RCC 7860 (cell line): ENCODE measurements at places on chromosomes 11 and 22.
A peak's percentile ranks its signal among the peaks of the same experiment; 100 is the strongest.

- no peak for DNase-seq
Measured at GRCh38 chr22:50183141-50183971, 2.4 kb upstream of the TRABD start.

DNA sequence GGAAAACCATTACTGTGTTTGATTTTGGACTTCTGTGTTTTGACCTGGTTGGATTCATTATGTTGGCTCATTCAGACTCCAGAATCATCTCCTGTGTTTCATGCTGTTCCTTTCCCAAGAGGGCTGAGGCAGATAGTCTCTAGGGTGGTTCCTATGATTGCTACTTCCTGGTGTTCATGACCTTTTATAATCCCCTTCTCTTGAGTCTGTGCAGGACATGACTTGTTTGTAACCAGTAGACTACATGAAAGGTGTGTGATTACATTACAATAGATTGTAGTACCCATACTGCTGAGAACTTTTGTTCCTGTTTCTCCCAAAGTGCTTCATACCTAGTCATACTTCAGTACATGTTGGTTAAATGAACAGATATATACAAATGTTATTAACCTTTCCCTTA, 700.6 kb downstream of the METTL15 start:
- no peak for DNase-seq

DNA sequence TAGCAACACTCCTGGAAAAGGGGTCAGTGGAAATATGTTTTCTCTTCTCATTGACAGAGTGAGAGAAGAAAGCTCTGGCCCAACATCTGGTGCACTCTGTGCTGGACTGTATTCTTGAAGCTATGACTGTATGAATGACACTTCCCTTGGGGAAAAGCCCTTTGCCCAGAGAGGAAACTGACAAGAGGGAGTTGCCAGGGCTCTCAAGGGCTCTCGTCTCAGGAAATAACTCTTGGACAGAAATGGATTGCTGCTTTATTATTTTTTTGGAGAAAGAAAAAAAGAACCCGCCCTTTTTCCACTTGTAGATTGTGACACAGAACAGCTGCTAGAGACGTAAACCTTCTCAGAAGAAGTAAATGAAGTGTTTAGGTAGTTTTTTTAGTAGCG, 11.4 kb downstream of the ETS1 start:
- DNase-seq, result no peak

DNA sequence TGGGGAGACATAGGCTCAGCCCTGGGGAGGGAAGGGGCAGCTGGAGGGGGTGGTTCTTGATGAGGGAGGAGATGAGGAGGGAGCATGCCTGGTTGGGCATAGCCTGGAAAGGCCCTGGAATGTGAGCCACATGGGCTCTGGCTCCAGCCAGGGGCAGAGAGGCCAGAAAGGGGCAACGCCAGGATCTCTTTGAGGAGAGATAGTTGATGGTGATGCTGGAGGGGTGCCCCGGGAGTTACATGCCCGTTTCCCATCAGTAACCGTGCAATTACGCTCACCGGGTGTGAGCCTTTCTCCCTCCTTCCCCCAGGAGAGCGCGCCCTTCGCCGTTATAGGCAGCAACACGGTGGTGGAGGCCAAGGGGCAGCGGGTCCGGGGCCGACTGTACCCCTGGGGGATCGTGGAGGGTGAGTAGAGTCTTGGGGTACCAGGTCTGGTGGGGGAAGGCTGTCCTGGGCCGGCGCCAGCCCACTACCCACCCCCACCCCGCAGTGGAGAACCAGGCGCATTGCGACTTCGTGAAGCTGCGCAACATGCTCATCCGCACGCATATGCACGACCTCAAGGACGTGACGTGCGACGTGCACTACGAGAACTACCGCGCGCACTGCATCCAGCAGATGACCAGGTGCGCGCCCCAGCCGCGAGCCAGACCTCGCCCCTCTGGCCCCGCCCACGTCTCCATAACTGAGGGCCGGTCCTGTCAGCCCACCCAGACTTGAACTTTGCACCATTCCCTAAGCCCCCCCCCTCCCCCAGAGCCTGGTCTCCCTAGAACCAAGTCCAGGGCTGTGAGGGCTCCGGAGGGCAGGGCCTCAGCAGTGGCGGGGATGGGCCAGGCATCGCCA, 1.8 kb upstream of the GP1BB start:
- no peak for DNase-seq

DNA sequence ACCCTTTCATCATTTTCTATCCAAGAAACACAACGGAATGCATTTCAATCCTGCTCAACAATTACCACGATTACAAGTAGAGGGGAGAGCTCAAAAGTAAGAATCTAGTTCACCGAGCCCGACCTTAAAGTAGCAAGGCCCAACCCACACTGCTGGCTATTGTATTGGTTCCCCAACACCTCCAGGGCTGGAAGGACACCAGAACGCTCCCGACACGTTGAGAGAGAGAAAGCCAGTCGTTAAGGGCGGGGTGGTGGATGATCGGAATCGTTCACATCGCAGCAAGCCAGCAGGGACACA, 690 bp downstream of the CKAP5 start:
- no peak for DNase-seq

DNA sequence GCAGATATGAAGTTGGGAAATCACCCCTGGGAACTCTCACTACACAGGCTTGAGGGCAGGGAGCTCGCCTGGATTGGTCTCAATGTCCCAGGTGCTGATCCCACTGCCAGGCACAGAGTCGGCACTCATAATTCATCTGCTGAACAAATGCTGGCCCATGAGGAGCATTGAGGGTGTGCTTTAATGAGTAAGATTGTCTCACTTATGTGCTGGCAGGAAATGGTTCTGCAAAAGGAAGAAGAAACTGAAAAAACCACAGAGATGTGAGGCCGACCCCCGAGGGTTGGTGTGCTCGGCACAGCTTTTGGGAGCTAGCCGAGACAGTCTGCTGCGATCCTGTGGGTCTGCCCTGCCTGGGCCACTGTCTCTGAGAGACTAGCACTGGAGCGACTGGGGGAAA, 9.4 kb downstream of the PLAAT2 start:
- no peak for DNase-seq

GRCh38 chr11:127259102-127259501, 258.5 kb upstream of the KIRREL3 start:
- no peak for DNase-seq

- no peak for DNase-seq
Measured at GRCh38 chr22:20101638-20102037, 14.3 kb upstream of the RANBP1 start.

GRCh38 chr11:74417860-74418508, 19.8 kb upstream of the PGM2L1 start:
- no peak for DNase-seq

- no peak for DNase-seq
Measured at GRCh38 chr11:60349990-60350389, 22.9 kb downstream of the MS4A6E start.

DNA sequence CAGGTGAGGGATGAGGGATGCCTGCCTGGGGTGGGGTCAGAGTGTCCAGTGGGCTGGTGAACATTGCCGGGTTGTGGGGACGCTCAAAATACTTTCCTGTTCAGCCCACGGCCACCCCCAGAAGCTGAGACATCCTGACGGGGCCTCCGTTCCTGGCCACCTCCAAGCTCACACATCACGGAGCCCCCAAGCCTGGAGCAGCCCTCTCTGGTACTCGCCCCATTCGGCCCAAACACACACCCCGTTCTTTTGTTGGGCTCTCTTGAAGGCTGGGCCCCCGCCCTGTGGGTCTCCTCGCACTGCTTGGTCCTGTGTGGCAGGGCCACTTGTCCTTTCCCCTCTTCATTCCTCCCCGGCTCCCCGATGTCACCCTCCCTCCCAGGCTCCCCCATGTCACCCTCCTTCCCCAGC, 442.6 kb downstream of the TBC1D22A start:
- no peak for DNase-seq

- DNase-seq, result no peak
Measured at GRCh38 chr22:45465633-45466032, 37.0 kb upstream of the FBLN1 start.

DNA sequence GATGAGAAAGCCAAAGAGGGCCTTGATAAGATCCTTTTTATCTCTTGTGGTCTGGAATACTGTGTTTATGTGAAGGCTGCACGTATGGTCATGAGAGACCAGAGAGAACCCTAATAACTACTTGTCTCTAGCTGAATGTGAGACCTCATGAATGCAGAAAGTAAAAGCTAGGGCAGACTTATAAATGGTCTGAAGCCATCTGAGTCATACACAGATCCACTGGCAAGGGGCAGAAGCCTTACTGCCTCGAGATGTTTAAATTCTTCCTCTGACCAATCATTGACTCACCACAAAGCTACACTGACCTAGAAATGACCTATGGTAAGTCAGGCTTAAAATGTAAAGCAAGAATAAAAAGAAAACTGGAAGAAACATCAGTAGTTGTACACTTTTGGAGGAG, 22.7 kb upstream of the OR4B1 start:
- DNase-seq, result peak; percentile 49

- DNase-seq, result no peak
Measured at GRCh38 chr11:124799348-124800225, 619 bp downstream of the MSANTD2 start.

GRCh38 chr11:1863352-1864216, 10.7 kb downstream of the LSP1 start:
- peak; percentile 83 for DNase-seq

DNA sequence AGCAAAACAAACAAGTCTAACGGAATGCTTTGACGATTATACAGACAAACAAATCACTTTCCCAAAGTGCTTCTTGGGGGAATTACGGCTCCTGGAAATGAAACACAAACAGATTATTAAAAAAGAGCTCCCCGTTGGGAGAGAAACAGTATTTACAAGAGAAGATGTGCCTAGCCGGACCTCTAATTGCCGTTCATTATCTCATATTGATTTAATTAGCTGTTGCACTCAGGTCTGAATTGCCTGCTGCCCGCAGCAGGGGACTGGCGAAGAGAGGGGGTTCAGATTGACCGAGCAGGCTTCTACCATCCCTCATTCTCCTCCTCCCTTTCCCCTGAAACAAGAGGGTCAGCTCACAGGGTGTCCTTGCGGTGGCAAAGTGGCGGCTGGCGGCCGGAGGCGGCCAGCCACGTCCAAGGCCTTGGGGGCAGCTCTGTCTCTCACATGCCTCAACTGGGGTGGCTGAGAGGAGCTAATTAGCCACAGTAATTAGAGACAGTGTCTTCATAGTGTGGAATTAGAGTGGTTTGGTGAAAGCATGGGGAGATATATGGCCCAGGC, 295.1 kb downstream of the MIAT start:
- DNase-seq, result no peak

DNA sequence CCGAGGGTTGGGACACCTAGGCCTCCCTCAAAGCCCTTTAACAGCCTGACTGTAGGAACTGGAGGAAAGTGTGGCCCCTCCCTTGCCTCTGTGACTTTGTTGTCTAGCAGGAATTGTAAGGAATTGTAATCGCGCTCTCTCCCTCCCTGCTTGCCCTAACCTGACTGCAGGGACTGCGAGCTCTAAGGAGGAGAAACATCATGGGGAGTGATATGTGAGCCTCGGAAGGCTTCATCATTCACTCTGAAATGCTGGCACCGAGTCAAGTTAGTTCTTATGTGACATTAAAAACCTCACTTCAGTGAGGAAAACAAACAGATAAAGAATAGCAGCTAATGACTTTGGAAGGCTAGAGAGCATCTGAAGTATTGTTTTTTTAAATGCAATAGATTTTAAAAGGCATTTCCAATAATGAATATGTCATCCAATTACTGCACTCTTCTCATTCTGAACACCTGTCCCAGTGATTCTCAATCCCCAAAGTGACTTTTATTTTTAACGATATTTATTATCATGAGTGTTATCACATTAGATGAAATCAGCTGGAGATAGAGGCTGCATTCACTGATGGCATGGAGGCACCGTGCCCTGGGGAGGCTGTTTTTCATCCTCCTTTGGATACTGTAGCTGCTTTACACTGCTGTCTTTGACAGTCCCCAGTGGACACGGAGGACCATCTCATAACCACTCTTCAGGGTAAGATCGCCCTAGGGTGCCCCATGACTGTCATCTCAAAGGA, 58.5 kb upstream of the NTM start:
- no peak for DNase-seq

- DNase-seq, result no peak
Measured at GRCh38 chr11:128624269-128625175, 37.2 kb upstream of the ETS1 start.

GRCh38 chr22:47610764-47611163, 848.3 kb downstream of the TBC1D22A start:
- DNase-seq, result no peak

DNA sequence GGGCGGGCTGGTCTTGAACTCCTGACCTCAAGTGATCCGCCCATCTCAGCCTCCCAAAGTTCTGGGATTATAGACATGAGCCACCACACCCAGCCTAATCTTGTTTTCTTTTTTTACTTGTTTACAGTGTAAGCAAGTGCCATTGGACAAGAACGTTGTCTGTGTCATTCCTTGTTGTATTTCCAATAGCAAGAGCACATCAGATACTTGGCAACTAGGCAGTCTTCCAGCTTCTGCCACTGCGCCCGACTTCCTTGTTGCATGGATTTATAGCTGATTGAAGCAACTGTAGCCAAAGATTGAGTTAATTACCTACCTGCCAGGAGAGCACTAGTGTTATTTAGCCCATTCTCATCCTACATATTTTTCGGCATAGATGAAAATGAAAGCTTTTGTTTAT, 3.1 kb upstream of the SGSM3 start:
- no peak for DNase-seq

GRCh38 chr11:110425751-110426545, 3.8 kb upstream of the FDX1 start:
- DNase-seq, result no peak

DNA sequence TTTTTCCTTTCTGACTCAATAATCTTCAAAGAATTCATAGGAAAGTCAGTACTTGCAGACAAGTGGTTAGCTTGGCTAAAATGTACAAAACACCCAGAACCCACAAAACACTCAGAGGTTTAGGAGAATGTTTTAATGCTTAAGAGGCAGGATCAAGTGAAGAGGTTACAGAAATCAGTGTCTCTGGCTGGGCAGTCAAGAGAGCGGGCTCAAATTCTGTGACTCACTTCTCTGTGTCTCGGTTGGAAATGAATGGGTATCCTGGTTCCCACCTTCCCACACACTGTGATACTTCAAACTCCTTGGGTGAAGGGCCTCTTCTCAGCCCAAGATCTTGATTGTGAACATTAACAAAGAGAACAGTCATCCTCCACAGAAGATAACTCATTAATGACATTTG, 3.8 kb downstream of the MPEG1 start:
- DNase-seq, result no peak

- DNase-seq, result no peak
Measured at GRCh38 chr22:48926136-48926535, 901.5 kb downstream of the BRD1 start.

DNA sequence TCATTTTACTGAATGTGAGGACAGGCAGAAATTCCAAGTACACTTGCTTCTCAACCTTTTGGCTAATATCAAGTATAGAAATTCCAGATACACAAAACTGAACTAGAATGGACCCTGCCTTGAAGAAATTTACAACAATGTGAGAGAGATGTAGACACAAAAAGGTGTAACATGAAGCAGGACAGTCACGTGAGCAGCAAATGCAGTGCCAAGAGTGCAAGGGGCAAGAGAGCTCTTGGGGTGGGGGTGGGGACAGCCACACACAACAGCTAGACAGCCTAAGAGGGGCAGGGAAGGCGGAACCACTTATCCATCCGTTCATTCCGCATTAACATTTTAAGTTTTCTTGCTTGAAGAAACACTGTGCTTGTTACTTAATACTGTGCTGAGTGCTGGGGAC, 28.9 kb downstream of the PLEKHA7 start:
- no peak for DNase-seq
